ENCODE measurements at places on chromosomes 6 and 20.

GRCh38 chr6:11615214-11615602, 77.7 kb downstream of the TMEM170B start:
- DNase-seq: no peak

DNA sequence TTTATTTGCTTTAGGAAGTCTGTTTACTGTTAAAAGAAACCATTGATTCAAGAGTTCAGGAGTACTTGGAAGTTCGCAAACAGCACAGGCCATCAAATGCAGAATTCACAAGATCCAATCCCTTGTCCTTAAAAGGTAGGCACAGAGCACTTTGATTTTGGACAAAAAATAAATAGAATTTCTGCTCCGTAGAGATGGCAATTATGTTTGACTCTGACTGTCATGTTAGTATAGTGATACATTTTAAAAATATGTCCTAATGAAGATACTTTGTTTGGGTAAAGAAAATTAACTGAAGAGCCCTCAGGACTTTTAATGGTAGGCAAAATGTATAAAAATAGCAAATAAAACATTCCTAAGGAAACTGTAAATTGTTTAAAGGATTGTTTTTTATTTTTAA, 113.1 kb downstream of the JAG1 start:
- DNase-seq: no peak

DNA sequence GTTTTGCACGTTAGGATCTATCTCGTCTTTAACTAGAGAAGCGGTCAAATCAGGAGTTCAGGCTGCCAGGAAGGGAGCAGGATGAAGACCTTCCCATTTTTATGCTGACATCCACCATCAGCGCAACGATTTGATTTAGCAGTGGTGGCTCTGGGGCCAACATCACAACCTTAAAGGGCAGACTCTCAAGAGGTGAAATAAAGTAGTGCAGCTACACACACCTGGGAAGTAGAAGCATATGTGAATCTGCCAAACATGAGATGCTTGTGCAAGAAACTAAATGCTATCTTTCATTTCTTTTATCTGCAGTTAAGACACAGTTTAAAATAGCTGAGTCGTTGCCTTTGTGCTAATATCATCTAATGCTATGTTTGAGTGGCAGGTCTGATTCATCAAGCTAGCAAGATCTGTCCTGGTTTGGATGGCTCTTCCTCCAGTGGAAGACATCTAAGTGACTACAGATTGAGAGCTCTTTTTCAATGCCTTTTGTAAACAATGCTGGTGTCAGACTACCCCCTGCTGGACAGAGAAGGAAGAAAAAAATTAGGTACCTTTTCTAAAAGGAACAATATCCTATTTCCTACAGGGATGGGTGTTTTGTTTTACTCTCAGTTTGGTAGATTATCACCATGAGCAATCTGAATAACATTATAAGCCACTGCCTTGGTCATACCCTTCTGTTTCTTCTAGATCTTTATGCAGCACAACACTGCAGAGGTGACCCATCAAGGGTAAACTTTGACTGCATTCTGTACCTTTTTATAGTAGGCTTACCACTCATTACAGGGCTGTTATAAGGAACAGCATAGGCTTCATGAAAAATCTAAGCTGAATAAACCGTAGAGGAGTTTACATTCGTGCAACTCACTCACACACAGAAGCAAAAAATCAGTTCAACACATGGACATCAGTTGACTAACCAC, 171.6 kb upstream of the FBXL4 start:
- peak; percentile 74 for DNase-seq

- DNase-seq: peak; percentile 39
Measured at GRCh38 chr6:136420853-136421252, 129.4 kb downstream of the MAP7 start.

DNA sequence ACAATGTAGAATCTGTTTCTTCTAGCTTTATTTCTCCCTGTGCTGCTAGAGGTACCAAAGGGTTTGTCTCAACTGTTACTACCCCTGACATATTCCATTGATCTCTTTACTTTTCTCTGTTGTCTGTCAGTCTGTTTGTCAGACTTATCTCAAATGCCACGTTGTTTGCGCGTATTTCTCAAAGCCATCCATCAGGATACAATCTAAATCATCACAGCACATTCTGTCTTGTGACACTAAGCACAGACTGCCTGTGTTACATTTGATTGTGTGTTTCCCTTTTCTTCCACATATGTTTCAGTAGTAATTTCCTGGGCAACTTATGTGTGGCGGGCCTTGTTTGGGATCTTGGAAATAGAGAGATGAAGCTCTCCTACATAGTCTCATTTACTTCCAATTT, 30.2 kb upstream of the SERINC3 start:
- no peak for DNase-seq

DNA sequence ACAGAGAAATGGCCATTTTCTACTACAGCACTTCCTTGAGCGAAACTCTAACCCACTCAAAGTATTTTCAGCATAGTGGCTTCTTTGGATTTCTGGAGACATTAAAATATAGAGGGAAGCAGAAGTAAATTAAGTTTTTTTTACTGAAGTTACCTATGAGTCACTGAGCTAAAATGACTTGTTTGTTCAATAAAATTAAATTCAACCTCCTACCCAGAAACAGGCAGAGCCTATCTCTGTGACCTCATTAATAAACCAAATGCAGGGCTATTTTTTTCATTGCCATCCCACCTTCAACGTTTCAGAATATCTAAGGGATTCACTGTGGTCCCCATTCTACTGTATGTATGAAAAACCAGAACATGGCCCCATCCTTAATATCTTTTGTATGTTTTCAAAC, 133.0 kb downstream of the MTFR2 start:
- DNase-seq: no peak

- DNase-seq: no peak
Measured at GRCh38 chr6:89650579-89650978, 12.0 kb upstream of the LYRM2 start.

DNA sequence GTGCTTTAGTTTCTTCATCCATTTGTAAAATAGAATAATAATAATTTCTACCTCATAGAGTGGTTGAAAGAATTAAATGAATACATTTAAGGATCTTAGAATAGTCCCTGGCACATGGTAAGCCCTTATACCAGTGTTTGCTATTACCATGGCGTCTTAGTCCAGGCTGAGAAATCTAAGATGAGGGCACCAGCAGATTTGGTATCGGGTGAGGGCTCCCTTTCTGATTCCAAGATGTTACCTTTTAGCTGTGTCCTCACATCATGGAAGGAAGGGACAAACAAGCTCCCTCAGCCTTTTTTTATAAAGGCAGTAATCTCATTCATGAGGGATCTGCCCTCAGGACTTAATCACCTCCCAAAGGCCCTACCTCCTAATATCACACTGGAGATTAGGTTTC, 123.9 kb upstream of the FOXO3 start:
- no peak for DNase-seq

- no peak for DNase-seq
Measured at GRCh38 chr20:61693055-61693600, 372.6 kb downstream of the TAF4 start.

- DNase-seq: peak; percentile 99
Measured at GRCh38 chr6:16698162-16698533, 63.1 kb downstream of the ATXN1 start.
